ENCODE measurements at places on chromosomes 6 and 20.

- peak; percentile 19 for DNase-seq
Measured at GRCh38 chr6:106974336-106974998, at the start of gene CD24. CD24 (minus strand) TSS chr6:106974729; CDS start chr6:106974646, 83 bp downstream.

DNA sequence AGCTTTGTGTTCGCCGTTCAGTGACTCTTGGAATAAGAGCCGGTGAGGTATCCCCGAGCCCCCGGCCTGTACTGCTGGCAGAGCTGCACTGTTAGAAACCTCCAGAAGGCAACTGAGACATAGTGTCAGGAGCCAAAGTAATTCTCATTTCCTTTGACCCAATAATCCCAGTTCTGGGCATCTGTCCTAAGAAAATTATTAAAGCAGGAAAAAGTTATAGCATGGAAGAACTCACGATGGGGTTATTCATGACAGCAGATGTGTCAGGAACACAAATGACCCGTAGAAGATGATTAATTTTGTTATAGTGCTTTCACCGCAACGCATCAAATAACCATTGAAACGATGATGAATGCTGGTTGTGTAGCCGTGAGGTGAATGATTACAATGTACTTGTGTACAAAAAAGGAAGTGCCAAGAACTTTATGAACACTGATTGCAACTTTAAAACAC is 20.3 kb downstream of the CYP21A2 start:
- DNase-seq = no peak

DNA sequence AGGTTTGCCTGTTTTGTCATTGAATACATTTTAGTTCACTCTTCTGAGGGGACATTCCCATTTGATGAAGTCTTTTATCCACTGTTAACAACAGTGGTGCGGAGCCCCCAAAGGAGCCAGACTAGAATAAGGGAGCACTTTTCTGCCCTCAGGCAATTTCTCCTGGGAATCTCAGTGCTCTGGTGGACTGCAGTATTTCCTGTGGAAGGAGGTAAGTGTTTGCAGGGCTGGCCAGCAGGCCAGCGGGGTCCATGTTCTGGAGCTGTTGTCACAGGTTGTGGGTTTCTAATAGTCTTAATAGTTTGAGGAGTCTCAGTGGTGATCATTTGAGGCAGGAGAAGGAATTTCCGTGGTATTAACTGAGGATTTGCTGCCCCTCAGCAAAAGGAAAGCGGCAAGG is 83.5 kb downstream of the ASXL1 start:
- DNase-seq = peak; percentile 9

DNA sequence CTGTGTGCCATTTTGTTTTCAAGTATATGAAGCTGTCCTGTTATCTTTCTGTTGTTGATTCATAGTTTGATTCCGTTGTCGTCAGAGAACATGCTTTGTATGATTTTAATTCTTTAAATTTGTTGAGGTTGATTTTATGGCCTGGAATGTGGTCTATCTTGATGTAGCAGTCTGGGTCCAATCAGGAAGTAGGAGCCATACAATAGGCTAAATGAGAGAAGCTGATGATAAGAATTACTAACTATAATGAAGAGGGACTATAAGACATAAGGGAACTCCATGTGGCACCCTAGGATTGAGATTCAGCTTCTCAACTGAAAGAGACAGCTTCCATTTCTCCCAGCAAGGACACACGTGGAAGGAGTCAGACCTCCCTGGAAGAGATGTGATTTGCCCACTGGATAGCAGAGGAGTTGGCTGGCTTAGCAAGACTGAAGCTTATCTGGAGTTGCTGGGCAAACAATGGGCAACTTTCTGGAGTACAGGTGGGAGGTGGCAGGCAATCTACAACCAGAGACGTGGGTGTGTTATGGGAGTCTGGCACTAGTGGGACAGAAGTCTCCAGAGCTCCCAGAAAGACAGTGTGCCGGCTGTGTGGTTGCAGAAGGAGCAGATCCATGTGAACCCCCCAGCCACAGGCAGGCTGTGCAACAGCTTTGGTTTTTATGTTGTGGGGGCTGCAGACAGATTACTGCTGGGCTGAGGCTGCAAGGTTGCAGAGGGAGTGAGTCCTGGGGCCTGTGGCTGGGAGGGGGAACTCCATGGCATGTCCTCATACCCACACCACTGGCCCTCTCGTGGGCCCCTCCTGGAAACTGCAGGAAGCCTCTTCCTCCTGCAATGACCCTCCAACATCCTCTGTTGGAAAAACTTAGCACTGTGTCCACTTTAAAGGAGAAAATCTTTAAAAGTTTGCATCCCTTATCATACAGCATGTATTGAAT is 7.1 kb downstream of the ZNF831 start:
- DNase-seq = no peak

DNA sequence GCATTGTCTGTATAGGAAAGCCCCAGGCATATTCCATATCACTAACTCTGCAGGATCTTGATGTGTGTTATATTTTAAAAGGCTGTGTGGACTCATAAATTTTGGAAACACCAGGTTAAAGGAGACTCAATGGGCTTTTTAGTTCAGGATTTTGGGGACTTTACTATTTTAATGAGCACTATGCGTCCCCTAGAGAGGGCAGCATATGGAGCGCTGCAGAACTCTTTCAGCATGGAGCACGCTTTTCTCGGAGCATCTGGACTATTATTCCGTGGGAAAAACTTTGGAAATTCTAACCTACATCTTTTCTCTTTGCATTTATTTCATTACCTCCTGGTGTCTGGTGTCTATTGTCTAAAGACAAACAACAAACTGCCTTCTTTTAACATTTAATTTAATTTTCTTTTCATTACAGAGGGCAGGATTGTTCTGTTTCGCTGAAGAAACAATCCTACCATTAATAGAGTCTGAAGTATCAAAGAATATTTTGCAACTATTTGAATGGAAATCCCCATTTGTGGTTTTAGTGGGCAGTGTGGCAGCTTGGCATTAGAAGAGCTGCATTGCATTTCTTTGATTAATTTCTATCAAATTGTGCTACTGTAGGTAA is 399.9 kb upstream of the HSF2 start:
- no peak for DNase-seq

GRCh38 chr6:41039060-41039998 is at the start of gene UNC5CL:
UNC5CL (minus strand) TSS chr6:41039221; CDS start chr6:41035074, 4,147 bp downstream.
- DNase-seq = peak; percentile 61

DNA sequence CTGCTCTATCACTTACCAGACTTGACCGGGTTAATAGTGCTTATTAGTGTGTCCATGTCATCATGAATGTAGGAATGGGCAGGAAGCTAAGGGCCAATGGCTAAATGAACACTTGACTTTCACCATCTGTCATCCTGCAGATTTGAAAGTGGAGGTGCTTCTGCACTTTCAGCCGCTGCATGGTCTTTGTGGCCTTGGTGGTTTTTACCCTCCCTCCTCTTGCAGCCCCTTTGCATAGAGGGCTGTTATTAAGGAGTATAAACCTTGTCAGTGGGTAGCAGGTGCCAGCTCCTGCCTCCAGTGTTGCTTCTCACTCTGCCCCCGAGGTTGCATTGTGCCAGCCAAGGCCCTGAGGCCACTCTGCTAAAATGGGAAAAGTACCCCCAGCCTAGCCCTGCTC is 122.2 kb upstream of the TNFAIP3 start:
- no peak for DNase-seq

DNA sequence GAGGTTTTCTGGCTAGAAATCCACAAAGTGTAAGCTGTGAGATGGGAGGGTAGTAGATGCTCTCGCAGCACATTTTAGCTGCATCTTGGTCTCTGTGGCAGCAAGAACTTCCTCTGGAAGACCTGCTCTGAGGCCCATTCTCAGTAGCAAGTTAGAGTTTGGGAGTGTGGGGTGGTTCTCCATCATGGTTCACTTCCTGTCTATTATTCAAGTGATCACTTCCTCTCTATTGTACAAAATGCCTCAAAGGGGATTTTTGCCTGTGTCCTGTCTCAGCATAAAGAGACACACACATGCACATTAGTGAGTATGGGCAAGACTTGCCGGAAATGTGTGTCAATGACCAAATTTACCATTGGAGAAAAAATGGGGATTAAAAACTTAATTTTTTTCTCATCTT is 42.5 kb downstream of the LYRM2 start:
- no peak for DNase-seq

GRCh38 chr6:3755637-3756545 is 4.4 kb upstream of the PXDC1 start:
- no peak for DNase-seq

DNA sequence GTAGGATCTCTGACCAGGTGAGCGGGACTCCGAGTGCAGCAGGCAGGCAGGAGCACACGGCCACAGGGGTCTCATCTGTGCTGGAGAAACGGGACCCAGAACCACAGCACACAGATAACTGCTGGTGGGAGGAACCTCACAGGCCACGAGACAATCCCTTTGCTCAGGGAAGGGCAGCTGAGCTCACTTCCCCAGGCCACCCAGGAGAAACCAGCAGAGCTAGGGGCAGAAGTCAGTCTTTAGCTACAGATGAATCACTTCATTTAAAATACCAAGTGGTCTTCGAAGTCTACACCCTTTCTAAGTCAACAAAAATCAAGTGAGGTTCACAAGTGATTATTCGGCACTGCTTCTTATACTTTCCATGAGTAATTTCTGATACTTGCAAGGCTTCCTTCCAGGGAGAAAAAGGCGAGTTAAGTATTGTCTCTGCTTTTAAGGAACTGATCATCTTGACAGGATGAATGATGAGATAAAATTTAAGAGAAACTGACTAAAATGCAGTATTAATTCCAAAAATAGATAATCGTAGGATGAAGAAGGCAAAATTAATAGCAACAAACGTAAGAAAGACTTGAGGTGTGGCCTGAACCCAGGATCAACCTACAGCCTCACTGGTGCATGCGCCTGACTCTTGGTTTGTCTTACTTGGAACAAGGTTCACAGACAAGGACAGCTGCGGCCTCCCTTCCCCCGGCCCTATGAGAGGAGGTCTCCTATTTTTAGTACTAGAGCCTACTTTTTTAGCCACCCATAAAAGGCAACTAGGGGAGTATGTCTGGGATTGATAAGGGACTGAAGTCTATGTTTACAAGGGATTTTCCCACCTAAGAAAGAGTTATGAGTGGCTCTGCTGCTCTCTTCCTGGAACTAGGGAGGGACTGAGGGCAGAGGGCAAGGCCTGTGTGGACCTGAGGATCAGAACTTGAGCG is 233.6 kb downstream of the TTLL2 start:
- no peak for DNase-seq

GRCh38 chr6:11429577-11429976 is 108.0 kb upstream of the TMEM170B start:
- no peak for DNase-seq

GRCh38 chr6:153994004-153994403 is 45.0 kb upstream of the OPRM1 start:
- DNase-seq = no peak

DNA sequence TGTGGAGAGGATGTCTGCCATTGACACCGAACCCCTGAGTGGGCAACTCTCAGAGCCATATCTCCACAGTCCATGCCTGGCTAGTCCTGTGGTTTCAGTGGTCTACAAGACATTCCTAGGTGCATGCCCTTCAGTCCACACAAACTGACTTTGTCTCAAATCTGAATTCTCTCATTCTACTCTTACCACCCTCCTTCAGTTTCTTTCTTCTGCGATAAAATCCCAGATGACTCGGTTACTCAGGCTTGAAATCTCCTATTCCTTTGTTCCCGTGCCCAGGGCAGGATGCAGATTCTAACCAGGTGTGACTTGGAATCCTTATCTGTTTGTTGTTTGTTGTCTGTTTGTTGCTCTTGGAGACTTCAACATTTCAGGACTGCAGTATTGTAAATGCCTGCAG is 9.3 kb downstream of the CDS2 start:
- DNase-seq = no peak

GRCh38 chr6:122472022-122472340 is 374 bp upstream of the SERINC1 start:
- DNase-seq = no peak

GRCh38 chr20:18066421-18067333 is 9.0 kb upstream of the OVOL2 start:
- DNase-seq = no peak

Measured in stimulated activated CD4-positive, alpha-beta T cell treated with anti-CD3 and anti-CD28 coated beads, Interleukin-2, amount 100 ng/mL, for 24 hours (primary cell).